ENCODE measurements at places on chromosomes 16 and 17.

DNA sequence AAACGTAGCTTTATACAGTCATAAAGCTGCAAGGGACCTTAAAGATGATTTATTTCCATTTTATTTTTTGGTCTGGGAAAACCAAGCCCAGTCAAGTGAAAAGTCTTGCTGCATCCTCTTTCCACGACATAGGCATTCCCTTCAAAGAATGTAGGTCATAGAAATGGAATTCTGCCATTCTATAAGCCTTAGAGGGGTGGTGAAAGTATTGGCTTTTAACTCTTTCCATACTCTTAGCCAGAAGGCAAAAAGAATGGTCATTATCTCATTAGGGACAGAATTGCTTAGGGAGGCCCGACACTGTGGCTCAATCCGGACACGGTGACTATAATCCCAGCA is 7.9 kb upstream of the MSL1 start:
- no peak for DNase-seq

DNA sequence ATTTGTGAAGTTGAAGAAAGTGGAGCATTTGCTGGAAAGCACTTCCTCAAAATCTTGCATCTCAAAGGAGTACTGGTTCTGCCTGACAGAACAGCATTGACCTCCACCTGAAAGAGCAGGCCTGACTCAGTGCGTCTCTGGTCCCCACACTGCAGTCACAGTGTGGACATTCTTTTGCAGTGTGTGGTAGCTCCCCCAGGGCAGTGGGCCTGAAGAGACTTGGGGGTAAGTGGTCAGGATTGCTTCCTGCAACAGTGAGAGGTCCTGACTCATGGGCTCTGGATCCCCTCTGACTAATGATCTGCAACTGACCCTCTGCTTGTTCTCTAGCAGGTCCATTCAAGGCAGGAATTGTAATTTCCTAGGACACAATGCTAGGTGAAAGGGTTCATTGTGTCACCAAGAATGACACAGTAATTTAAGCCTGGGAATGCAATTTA is 204.9 kb upstream of the KCNJ16 start:
- DNase-seq = no peak

DNA sequence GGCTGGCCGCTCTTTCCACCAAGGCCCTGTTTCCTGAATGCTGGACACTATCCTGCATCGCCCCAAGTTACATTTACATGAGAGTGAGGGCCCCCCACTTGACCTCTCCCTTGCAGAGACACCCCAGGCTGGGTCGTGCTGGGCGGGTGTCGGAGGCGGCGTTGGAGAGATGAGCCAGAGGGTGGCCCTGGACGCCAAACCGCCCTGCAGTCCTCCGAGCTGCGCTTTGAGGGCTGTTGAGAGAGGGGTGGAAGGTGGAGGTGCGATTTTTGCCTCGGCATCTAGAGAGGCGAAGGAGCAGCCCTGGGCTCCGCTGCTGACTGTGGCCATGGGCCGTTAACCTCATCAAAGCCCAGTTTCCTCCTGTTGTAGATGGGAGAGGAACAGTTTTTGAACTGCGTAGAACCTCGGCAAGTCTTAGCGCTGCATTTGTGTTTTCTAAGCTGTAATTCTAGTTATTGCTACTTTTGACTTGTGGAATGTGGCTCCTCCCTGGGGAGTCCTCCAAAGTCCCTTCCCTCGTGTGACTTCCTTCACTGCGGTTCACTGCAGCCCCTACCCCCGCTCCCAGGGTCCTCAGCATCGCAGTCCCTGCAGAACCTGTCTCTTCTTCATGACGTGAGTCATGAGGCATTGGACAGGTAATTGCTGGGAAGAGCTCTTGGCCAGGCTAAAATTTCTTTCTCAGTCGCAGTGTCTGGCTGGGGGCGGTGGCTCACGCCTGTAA is 986 bp upstream of the ELOB start:
- DNase-seq = peak; percentile 35

- DNase-seq = no peak
Observed at GRCh38 chr17:69434164-69434579, 19.7 kb downstream of the MAP2K6 start.

DNA sequence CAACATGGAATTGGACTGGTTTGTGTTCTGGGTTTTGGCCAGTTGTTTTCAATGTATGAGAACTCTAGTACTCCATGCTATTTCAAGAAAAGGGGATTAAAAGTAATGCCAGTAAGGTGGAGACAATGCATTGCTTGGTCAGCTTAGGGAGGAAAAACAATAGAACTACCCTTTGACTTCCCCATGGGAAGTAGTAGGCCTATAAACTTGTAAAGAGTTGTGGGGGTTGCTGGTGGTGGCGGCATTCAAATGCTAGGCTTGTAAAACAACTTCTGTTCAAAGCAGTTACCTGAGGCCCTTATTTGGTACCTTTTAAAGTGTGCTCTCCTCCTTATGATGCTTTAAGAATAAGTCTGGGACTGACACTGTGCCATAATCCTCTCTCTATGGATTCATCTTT is 9.4 kb downstream of the MAP3K3 start:
- no peak for DNase-seq

DNA sequence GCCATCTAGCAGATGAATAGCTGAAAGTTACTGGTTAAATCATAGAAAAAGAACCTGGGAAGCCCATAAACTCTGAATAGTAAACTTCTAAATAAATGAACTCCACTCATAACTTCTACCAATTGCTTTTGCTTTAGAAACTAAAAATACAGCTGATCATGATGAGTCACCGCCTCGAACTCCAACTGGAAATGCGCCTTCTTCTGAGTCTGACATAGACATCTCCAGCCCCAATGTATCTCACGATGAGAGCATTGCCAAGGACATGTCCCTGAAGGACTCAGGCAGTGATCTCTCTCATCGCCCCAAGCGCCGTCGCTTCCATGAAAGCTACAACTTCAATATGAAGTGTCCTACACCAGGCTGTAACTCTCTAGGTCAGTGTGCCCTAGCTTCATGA is 9.7 kb downstream of the KAT7 start:
- no peak for DNase-seq

DNA sequence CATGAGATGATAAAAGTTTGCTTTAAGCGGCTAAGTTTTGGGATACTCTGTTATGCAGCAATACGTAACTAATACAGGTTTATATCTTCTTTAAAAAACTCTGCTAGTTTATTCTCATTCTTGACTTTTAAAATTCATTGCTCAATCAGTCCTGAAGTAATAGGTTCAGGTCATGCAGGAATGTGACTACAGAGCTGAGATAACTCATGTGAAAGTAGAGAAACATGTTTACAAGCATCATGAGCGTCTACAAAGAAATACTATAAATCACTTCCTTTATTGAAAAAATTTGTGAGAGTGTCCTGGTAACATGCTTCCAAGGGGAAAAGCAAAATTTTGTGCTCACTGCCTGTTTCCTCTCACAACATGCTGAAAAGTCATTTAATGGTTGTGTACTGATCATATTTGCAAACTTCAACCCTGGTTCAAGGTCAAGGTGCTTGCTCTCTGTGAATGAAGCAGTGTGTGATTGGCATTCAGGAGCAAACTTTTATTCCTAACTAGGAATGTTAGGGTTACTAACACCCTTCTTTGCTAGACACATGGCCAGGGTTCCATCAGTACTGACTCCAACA is 12.5 kb upstream of the TMIGD1 start:
- DNase-seq = no peak

- DNase-seq = no peak
Observed at GRCh38 chr16:22333457-22333994, 36.3 kb downstream of the POLR3E start.

GRCh38 chr16:10806698-10807097 is 11.9 kb downstream of the TVP23A start:
- no peak for DNase-seq

- no peak for DNase-seq
Observed at GRCh38 chr17:77611791-77612502, 346.6 kb upstream of the TNRC6C start.

- no peak for DNase-seq
Observed at GRCh38 chr17:8084250-8084649, 3.3 kb downstream of the ALOX12B start.

DNA sequence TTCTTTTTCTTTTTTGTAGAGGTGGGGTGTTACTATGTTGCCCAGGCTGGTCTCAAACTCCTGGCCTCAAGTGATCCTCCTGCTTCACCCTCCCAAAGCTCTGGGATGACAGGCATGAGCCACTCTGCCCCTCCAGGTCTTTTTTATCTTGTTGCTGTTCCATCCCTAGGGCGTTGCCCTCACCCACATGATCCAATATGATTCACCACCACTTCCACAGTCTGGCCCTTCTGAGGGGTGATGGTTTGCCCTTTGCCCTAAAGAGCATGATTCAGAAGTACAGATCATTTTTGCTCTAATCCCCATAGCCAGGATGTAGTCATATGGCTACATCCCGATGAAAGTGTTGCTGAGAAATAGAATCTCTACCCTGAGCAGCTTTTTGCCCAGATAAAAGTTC is 18.8 kb downstream of the STX4 start:
- no peak for DNase-seq

DNA sequence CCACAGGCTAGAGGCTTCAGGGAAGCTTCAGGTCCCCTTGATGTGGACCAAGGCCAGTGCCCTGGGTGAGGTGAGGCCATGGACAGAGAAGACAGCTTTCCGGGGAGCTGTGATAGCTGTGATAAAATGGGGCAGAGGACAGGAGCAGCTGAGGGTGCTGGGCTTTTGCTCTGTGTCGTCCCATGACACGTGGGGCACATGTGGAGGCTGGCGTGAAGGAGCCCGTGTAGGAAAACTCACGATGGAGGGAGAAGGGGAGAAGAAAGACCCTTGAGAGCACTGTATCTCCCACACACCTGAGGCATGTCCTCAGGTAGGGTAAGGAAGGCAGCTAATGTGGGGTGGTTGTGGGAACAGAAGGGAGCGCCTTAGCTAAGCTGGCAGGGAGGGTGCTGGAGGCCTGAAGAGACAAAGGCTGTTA is 21.3 kb downstream of the B9D1 start:
- no peak for DNase-seq

- DNase-seq = no peak
Observed at GRCh38 chr17:82843904-82844680, 4.3 kb upstream of the ZNF750 start.

DNA sequence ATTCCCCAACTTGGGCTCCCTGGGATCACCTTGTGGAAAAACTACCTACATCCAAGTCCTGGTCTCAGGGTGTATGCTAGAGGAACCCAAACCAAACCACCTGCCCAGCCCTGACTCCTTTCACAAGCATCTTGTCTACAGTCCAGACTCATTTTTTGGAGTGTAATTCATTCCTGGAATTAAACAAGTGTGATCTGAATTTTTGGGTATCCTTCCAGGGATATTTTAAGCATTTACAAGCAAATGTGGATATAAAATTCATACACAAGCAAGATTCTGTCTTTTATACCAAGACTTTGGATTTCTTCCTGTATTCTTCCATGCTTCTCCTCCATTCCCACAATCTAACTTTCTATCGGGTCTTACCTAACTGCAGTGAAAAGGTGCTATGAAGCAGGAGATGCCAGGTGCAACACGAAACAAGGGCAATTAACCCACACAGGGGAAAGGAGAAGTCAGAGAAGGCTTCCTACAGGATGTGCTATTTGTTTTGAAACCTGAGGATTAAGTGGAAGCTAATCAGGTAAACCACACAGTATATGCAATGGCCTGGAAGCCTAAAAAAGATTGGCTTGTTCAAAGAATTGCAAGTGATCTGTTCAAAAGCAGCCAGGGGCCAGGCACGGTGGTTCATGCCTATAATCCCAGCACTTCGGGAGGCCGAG is 417.2 kb upstream of the C16orf82 start:
- DNase-seq = no peak

Data from nephron progenitor cell (in vitro differentiated cells).